Stimulated activated CD8-positive, alpha-beta memory T cell treated with anti-CD3 and anti-CD28 coated beads, Interleukin-7, amount 100 ng/mL, for 24 hours (primary cell): ENCODE measurements at places on chromosomes 16 and 17.

DNA sequence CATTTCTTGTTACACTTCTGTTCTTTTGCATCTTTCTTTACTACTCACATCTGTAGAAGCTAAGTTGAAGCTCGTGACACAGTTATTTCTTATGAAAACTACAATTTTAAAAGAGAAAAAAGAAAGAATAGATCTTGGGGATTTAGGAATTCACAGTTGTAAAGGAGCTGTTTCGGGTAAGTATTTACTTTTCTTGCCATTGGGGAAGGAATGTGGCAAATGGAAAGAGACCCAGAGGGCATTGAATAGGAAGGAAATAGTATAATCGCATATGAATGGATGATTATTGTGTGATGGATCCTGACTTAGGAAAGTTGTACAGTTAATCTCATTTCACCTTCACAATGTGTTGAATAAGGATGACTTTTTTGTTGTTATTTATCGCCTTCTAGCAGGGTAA is 914.1 kb upstream of the CDH8 start:
- no peak for DNase-seq

DNA sequence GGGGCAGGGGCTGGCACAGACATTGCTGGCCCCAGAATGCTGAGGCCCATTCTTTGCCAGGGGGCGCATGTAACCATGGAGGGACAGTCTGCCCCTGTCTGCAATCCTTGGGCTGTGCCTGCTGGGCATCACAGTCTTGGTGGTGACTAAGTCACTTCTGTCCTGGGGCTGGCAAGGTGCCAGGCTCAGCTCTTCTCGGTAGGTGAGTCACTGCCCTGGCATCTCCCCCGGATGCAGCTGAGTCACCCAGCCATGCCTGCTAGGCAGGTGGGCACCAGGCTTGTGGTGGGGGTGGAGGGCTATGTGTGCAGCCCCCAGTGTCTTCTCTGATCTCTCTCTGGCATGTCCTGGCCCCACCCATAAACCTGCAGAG is 5.6 kb downstream of the RARA start:
- DNase-seq: peak; percentile 63

GRCh38 chr16:52141871-52142270 is 405.1 kb downstream of the TOX3 start:
- DNase-seq: no peak

- DNase-seq: no peak
Observed at GRCh38 chr16:66844342-66845079, at the start of gene CA7. CA7 (plus strand) TSS chr16:66844414; CDS start chr16:66844488, 74 bp downstream.

- no peak for DNase-seq
Observed at GRCh38 chr17:4631836-4632580, 9.5 kb downstream of the ALOX15 start.

DNA sequence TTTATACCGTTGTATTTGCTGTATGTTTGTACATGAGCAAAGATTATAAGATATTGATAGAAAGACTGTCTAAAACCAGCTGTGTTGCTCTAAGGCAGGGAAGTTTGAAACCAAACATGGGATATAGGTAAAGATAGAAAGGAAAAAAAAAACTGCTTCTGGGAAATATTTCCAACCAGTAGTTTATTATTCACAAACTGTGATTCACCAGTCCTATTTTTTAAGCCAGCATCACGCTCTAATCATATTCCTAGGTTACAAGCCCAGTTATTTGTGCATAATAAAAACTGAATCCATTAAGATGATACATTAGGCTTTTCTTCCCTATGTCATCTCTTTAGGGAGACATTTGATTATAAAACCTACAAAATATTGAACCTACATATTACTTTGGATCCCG is 4.0 kb downstream of the ERN1 start:
- no peak for DNase-seq

- no peak for DNase-seq
Observed at GRCh38 chr17:47999582-47999981, 28.7 kb downstream of the CDK5RAP3 start.

DNA sequence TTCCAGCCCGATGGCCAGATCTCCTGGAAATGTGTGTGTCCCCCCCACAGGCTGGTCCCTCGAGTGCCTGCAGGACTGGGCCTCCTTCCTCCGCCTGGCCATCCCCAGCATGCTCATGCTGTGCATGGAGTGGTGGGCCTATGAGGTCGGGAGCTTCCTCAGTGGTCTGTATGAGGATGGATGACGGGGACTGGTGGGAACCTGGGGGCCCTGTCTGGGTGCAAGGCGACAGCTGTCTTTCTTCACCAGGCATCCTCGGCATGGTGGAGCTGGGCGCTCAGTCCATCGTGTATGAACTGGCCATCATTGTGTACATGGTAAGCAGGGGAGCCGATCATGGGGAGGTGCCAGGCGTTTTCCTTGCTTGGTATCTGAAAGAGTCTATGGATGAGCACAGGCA is 22.1 kb downstream of the SLC47A1 start:
- DNase-seq: no peak

GRCh38 chr16:8292271-8292670 is 298.0 kb downstream of the TMEM114 start:
- DNase-seq: no peak

DNA sequence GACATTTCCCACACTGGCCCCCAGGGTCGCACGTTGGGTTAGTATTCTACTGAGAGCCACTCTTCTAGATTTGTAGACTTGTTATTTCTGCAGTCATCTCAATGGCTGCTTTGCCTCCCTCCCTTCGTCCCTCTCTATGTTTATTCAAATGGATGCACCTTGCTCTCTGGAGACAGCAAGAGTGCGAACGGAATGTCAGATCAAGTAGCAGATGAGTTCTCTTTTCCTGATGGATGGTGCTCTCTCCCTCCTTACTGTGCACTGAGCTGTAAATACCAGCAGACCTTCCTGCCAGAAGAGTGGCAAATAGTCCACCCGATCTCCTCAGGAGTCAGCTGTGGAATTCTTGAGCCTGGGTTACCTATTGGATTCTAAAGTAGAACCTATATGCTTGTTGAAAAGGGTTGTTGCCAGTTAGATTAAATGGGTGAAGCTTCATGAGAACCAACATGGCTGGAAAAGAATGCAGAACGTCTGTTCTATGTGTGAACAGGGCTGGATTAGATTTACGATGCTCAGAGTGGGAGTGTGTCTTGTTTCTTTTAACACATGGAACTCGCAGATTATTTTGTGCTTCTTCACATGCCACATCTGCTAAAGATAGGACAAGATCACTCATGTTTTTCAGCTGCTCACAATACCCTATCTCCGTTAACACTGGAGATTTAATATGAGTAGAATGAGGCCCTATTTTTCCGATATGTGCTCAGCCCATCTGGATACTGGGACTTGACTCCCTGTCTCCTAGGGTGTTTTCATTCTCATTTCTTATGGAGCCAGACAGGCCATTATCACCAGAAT is 6.1 kb downstream of the GNAO1 start:
- DNase-seq: no peak

DNA sequence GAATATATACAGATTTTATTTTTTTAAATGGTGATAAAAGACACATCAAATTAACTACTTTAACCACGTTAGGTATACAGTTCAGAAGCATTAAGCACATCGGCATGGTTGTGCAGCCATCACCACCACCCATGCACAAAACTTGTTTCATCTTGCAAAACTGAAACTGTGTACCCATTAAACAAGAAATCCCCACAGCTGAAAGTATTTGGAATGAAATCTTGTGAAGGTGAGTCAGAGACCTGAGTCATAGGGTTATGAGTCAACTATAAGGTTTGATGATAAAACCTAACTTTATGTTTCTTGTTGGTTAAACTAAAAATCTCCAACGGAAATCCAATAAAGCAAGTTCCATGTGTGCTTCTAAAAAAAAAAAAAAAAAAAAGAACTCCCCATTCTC is 561.6 kb upstream of the PSMD7 start:
- no peak for DNase-seq

DNA sequence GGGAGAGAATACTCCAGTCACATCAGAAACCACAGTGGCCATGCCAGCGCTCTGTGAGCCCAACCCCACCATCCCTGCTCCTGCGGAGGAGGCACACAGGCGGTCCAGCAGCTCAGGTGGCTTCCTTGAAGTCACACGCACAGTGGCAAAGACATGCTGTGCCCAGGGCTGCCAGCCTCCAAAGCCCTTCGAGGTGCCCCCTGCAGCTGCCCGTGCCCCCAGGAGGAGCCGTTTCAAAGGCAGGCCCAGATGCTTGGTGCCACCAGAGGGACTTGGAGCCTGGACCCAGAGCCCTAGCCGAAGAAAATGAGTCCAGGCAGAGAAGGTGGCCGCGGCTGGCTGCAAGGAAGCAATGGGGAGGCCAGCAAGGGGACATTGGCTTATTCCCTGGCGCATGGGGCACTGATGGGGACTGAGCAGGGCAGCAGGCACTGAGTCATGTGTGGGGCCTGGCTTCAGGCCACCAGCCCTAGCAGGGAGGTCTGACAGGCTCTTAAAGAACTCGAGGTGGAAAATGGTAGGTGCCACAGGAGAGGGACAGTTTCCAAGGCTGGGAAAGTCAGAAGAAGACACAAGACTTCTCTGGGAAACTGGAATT is 17.2 kb upstream of the CACNG1 start:
- no peak for DNase-seq

GRCh38 chr17:4357030-4357628 is 9.3 kb downstream of the UBE2G1 start:
- no peak for DNase-seq

DNA sequence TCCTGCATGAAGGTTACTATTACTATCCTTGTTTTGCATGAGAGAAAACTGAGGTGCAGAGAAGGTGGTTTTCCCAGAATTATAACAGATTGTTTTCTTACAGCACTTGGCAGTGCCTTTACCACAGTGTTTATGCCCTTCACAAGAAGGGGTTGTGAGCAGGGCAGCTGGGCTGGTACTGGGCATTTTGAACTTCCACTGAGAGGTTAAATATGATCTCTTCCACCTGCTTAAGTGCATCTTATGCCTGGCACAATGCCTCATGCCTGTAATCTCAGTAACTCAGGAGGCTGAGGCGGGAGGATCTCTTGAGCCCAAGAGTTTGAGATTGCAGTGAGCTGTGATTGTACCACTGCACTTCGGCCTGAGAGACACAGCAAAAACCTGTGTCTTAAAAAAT is 36.2 kb downstream of the NDE1 start:
- DNase-seq: no peak

DNA sequence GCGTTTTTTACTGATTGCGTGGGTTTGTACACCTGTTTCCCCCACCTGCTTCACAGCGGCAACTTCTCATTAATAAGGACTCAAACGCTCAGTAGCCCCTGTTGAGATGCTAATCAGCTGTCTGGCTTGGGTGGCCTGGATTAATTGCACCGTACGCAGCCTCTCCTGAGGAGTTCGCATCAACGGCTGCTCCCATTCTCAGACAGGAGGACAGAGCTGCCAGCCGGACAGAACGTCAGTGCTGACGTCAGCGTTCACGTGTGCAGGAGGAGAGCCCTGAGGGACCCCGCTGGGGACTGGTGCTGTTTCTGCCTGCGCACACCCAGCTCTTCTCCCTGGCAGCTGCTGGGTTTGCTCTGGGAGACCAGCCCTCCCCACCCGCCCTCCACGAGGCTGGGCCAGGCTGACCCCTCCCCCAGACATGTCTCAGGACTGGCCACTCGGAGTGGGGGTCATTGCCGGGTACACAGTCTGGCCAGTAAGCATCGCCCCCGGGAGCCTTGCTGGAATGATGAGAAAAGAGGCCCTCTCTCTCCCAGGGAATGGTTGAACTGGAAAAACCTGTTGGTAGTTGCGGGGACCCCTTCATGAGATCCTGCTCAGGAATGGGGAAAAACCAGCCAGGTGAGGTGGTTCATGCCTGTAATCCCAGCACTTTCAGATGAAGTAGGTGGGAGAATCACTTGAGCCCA is 5.7 kb upstream of the BANP start:
- DNase-seq: no peak

DNA sequence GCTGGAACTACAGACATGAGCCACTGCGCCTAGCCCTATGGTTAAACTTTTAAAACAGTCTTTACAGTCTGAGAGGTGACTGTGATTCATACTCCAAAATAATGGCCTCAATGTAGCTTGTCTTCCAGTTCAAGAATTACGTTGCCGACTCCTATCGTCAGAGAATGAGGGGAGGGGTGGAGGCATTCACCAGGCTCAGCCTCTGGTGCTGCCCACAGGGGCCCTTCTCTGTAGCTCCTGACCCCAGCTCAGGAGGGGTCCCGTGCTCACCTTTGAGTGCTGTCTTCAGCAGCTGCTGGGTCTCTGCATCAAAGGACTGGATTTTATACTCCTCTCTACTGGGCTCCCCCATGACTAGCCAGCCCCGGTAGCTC is 1.2 kb downstream of the MIF4GD start:
- DNase-seq: no peak

- DNase-seq: no peak
Observed at GRCh38 chr16:79980650-79981521, 380.3 kb upstream of the MAF start.

GRCh38 chr17:65956814-65957213 is 235.1 kb downstream of the CEP112 start:
- no peak for DNase-seq

DNA sequence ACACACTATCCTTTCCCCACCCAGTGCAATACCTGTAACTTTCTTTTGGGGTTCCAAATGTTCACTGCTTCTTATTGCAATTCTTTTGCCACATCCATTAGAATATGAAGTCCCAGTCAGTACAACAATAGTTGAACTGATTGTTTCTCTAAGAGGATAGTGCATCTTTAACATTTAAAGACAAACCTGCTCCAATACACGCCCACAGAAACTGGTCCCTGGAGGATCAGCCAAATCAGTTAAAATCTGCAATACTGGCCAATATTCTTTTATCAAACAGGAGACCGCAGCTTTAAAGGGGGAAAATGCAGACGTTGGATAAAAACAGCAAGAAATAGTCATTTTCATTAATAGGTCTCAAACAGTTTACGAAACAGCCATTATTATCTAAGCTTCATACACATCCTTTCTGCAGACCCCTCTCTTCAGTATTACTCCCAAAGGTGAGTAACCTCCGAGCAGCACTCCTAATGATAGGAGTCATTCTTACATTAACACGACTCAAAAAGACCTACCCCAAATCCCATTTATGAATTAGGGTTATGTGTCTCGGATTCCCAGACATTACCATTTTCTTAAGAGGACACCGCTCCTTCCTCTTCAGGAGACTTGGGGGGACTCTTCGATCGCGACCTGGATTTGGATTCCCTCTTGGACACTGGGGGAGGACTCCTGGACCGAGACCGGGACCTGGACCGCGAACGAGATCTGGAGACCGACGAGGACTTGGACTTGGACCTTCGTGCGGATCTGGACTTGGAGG is 1.4 kb downstream of the SRSF2 start:
- no peak for DNase-seq

DNA sequence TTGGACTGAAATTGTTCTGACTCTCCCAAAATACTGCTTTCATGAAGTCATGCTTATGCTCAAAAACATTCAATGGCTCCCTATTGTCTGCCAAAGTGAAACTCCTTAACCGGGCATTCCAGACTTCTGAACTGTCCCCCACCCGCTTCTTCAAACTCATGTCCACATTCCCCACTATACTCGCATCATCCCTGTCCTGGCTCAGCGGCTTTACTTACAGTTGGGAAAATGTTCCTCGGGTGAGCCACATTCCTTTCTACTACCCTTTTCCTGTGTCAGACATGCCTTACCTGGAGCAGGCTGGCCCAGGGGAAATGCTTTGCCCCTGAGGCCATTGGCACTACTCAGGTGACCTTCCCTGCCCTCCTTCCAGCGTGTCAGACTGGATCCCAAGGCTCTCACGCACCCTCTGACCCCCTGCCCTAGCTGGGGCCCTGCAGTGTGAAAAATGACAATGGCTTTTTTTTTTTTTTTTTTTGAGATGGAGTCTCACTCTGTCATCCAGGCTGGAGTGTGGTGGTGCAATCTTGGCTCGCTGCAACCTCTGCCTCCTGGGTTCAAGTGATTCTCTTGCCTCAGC is 5.3 kb downstream of the CYGB start:
- no peak for DNase-seq
